ENCODE measurements at places on chromosomes 12 and 14. TPM values are rescaled to one million over a fixed set of nuclear protein-coding genes. Genes with fewer than 3 reads are reported as not detected.

The APOF gene
- not detected for total RNA-seq

The ASCL1 gene
- not detected for total RNA-seq

The FGD4 gene
- total RNA-seq: 45.5 TPM

The KMT2D gene
- total RNA-seq: 43.2 TPM

The CLEC1A gene
- 0.08 TPM for total RNA-seq

The LTB4R2 gene
- 144 TPM for total RNA-seq

The LPAR5 gene
- 13.3 TPM for total RNA-seq

The TAS2R9 gene
- total RNA-seq: not detected

The HSPB8 gene
- 121 TPM for total RNA-seq

The RTN1 gene
- 6.0 TPM for total RNA-seq

The RNU6-7 gene
- not detected for total RNA-seq

The CMA1 gene
- total RNA-seq: 2.2 TPM

The CPNE6 gene
- total RNA-seq: 0.39 TPM

The DIABLO gene
- 40.0 TPM for total RNA-seq

The MMP14 gene
- 135 TPM for total RNA-seq

The NOS1 gene
- 7.3 TPM for total RNA-seq

The E2F7 gene
- total RNA-seq: 2.0 TPM

The DYRK4 gene
- total RNA-seq: 30.5 TPM

The CLEC4E gene
- total RNA-seq: 0.84 TPM

The SVOP gene
- total RNA-seq: not detected

The CEP170B gene
- total RNA-seq: 57.8 TPM

The LALBA gene
- not detected for total RNA-seq

The HCAR3 gene
- total RNA-seq: 8.8 TPM

The GPR137C gene
- 0.96 TPM for total RNA-seq

The PTCSC3 gene
- total RNA-seq: not detected

The SMOC1 gene
- total RNA-seq: 1.7 TPM

The CEP83 gene
- total RNA-seq: 2.8 TPM

The PLBD1 gene
- total RNA-seq: 40.9 TPM

The IKZF4 gene
- total RNA-seq: 2.4 TPM

The KCNC2 gene
- total RNA-seq: not detected

The ABHD12B gene
- total RNA-seq: 34.1 TPM
